ENCODE measurements at places on chromosomes 2 and 18.

- DNase-seq, result no peak
These were observed 14.5 kb upstream of the DRC1 start for GRCh38 chr2:26387189-26387588.

DNA sequence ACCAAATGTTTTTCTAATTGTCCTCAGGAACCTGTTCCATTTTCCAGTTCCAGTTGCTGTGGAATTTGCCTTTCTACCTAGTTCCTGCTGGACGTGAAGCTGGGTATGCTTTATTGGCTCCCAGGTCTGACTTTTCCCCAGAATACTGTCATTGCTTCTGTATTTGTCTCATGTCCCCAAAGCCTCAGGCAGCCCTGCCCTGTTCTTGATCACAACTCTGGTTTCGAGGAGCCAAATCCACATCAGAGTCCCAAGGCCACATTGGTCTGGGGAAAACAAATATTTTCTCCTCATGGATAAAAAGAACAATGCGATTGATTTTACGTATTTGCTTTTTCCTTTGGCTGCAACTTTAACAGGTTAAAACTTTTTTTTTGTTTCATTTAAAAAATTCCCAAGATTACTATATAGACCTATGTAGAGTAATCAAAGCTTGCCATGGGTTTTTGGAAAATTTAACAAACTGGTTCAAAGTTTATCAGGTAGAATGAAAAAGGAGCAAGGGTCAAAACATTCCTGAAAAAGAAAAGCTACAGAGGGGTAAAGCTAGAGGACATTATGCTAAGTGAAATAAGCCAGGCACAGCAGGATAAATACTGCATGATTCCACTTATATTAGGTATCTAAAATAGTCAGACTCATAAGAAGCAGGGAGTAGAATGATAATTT, 85.2 kb downstream of the MDH1 start:
- no peak for DNase-seq

DNA sequence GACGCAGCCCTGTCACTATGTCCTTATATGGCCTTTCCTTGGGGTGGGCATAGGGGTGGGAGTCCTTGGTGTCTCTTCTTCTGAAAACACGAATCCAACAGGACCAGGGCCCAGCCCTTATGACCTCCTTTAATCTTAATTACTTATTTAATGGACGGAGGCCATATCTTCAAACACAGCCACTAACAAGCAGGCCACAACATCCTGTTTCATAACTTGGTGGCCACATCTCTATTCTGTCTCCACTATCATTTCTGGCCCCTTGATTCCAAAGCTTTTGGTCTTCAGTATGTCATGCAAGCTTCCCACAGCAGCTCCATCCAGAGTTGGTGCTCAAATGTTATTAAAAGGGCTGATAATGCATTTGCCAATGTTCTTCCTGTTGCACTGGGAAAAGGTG, 287.3 kb upstream of the SMIM21 start:
- no peak for DNase-seq

GRCh38 chr2:8648441-8649213, 33.2 kb upstream of the ID2 start:
- DNase-seq, result no peak

DNA sequence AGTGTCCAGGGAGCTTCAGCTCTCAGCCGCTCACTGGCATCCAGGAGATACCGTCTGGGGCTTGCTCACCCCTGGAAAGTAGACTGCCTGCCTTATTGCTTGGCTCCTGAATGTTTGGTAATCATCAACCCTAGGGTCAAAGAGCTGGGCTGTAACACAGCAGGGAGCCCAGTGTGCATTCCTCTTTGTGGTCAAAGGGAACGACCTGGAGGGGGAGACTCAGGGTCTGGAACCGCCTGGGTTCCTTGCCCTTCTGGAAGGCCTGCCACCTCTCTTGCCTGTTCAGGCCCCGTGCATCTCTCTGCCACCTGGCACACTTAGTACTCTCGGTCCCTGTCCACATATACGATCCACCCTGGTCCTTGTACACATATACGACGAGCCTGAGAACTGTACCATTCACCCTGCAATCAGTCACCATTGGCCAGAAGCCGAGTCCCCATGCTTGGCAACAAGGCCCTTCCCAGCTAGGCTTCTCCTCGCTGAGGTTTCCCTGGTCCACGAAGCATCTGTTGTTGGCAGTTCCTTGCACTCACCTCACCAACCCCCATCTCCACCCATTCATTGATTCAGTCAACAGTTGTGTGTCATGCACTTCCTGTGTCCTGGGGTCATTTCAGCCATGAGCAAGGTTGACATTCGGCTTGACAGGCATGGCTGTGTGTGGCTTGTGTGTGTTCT, at the start of gene NAT8:
NAT8 (minus strand) TSS at position 85 of the 681 bp plus-strand sequence. CDS start 794 bp downstream, outside the sequence.
- no peak for DNase-seq

- DNase-seq, result no peak
These were observed 35.7 kb downstream of the THUMPD2 start for GRCh38 chr2:39743269-39743776.

GRCh38 chr2:26892133-26892532, 44.2 kb downstream of the DPYSL5 start:
- DNase-seq, result no peak

- DNase-seq, result no peak
These were observed 36.9 kb downstream of the REEP1 start for GRCh38 chr2:86300496-86300895.

DNA sequence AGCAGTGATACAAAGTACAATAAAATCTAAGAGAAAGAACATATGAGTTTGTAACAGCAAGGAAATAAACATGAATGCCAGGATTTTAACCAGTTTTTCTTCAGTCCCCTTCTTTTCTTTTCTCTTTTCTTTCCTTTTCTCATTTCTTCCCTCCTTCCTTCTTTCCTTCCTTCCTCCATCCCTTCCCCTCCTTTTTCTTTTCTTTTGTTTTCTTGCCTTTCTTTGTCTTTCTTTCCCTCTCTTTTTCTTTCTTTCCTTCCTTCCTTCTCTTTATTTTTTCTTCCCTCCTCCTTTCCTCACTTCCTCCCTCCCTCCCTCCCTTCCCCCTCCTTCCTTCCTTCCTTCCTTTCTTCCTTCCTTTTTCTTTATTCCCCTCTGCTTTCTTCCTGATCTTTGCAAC, 142.8 kb upstream of the SYT4 start:
- DNase-seq, result no peak

- DNase-seq, result no peak
These were observed 1037.9 kb upstream of the DDX18 start for GRCh38 chr2:116776556-116776955.

GRCh38 chr18:53551868-53552426, 672.5 kb downstream of the MBD2 start:
- no peak for DNase-seq

DNA sequence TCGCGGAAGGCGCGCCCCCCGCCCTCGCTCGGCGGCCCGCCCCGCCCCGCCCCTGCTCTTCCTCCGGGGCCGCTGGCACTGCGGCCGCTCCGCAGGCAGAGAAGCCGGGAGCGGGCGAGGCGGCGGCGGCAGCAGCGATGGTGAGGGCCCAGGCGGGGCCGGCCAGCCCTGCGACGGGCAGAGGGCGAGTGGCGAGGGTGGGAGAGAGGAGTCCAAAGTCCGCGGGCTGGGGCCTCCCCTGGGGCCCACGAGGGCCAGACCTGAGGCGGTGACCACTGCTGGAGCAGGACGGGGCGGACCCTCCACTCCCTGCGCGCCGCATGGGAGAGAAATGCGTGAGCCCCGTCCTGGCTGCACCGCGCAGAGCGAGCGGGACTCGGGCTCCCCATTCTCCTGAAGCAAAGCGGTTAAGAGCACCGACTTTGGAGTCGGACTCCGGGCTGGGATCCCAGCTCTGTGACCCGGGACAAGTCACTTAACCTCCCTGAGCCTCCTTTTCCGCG, at the start of gene VAMP5:
VAMP5 (plus strand) TSS at position 78 of the 503 bp plus-strand sequence; CDS start at position 138, 60 bp downstream.
- DNase-seq, result peak; percentile 67

GRCh38 chr18:26228562-26229260, 2.5 kb downstream of the TAF4B start:
- DNase-seq, result no peak
